A673 (cell line): ENCODE measurements at places on chromosomes 16 and 17.

GRCh38 chr16:56742030-56742984 is 12.4 kb downstream of the NUP93 start:
- DNase-seq, result peak; percentile 28

GRCh38 chr16:56793492-56793891 is 63.6 kb downstream of the NUP93 start:
- DNase-seq, result no peak

DNA sequence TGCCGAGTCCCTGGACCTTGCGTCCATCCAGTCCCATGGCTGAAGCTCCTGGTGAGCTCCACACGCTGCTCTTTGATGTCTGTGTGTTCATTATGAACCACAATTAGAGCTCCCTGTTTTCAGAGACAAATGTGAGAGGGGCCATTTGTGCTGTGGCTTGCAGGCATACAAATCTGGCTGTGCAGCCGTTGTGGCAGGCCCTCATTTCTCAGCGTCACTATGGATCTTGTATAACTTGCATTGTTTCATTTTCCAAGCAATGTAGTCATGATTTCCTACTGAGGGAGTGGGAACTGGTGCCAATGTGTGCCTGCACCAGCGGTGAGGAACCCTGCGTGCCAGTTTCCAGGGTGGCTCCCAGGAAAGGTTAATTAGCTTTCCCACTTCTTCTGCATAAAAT is 542.6 kb downstream of the TMEM114 start:
- DNase-seq, result no peak

GRCh38 chr17:48238933-48239602 is 131.5 kb downstream of the SNX11 start:
- peak; percentile 71 for DNase-seq

GRCh38 chr17:30450125-30451027 is 26.8 kb upstream of the GOSR1 start:
- DNase-seq, result no peak

GRCh38 chr16:11232852-11233726 is 22.9 kb downstream of the SOCS1 start:
- DNase-seq, result no peak

GRCh38 chr16:75323198-75323597 is 71.8 kb upstream of the BCAR1 start:
- no peak for DNase-seq

DNA sequence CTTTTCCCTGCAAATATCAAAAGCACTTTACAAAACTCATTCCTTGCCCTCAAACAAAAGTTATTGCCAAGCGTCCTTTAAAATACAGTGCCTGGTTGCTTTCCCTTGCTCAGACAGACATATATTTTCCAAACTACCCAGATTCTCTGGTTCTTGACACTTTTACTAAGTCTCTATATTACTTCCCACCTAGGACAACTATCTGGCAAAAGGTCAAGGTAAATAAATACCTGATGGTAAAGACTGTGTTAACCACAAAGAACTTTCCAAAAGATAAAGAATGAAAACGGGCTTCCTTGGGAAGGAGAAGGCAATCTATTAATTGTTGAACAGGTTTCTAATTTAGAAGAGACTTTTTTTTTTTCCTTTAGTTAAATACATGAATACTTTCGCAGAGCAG is 1.9 kb downstream of the HS3ST3A1 start:
- DNase-seq, result no peak

DNA sequence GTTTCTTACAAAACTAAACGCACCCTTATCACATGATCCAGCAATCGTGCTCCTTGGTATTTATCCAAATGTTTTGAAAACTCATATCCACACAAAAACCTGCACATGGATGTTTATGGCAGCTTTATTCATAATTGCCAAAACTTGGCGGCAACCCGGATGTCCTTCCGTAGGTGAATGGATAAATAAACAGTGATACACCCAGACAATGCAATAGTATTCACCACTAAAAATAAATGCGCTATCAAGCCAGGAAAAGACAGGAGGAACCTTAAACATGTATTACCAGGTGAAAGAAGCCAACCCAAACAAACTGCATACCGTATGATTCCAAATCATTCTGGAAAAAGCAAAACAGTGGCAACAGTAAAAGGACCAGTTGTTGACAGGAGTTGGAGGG is 10.0 kb downstream of the SPATA32 start:
- no peak for DNase-seq

- DNase-seq, result no peak
These were observed 25.7 kb downstream of the SLFN12 start for GRCh38 chr17:35406568-35406967.

- DNase-seq, result no peak
These were observed 8.7 kb downstream of the VASN start for GRCh38 chr16:4380119-4381063.

DNA sequence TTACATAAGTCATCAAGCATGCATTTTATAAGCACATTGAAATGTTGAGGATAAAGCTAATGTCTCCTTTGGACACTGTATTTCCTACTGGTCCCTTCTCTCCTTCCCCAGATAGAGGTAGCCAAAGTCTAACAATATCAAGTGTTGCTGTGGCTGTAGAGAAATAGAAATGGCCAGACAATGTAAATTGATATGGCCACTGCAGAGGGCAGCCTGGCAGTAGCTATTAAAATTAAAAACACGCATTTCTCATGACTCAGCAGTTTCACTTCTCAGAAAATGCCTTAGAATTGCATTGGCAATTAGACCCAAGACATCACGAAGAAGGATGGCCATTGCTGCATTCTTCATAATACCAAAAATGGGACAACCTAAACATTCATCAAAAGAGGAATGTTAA is 46.8 kb upstream of the MRTFB start:
- DNase-seq, result no peak

DNA sequence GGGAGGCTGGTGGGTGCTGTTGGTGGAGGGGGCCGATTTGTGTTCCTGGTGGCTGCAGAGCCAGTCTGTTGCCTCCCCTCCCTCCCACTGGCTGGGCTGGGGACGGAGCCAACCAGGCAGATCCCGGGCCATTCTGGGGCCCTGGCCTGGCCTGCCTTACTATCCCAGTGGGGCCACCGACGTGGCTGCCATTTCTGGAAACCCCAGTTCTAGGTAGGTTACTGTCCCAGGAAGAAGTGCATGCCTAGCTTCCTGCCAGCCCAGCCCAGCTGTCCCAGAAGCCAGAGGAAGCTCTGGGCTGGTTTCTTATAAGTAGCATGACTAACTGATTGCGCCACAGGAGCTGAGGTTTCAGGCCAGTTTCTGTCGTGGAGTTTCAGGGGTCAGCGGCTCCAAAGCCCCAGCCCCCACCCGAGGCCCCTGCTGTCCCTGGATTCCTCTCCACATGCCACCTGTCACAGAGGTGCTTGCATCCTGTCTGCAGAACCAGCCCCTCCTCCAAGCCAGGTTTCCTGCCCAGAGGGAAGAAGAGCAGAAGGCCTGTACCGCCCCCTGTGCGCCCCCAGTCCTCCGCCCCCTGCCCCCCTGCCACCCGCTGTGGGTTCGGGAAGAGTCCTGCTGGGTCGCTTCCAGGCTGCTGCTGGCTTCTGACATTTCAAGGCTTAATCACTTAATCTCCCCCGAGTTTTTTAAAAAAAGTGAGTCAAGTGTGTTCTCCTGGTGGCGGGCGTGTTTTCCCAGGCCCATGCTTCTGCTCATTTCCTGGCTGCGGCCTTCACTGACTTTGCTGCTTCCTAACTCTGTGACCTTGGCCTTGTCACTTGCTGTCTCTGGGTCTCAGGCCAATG is 13.2 kb downstream of the IL4R start:
- peak; percentile 98 for DNase-seq

DNA sequence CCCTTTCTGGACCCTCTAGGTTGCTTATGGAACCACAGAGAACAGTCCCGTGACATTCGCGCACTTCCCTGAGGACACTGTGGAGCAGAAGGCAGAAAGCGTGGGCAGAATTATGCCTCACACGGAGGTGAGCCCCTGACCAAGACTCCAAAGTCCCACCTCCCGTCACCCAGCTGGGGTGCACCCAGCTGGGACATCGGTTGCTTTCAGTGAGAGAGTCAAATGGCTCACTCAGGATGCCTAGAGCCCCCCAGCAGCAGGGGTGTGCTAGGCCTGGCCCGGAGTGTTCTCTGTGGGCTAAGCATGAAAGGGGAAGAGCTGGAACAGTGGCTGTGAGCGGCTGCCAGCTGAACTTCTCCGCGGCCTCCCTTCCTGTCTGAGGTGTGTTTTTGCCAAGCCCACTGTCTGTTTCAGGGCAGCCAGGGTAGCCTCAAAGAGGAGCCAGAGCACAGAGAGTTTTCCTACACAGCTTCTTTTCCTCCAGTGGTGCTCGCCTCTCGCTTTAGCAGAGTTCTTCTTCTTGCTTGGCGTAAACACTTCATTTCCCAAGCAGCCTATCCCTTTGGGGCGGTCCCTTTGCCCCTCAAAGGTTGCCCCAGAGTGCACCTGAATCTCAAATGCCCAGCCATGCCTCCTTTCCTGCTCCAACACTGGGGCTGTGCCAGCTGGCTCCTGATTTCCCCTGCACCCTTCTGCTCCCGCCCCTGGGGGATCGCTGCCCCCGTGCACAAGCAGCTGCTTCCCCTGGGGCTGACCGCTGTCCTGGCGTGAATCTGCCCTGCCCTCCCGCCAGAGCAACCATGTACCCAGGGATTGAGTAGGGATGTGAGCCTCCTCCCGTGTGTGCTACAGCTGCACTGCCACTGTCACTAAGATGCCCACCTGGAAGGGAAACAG is 2.6 kb upstream of the CHAD start:
- DNase-seq, result no peak

GRCh38 chr17:10226930-10227695 is 28.7 kb upstream of the GAS7 start:
- DNase-seq, result peak; percentile 44

DNA sequence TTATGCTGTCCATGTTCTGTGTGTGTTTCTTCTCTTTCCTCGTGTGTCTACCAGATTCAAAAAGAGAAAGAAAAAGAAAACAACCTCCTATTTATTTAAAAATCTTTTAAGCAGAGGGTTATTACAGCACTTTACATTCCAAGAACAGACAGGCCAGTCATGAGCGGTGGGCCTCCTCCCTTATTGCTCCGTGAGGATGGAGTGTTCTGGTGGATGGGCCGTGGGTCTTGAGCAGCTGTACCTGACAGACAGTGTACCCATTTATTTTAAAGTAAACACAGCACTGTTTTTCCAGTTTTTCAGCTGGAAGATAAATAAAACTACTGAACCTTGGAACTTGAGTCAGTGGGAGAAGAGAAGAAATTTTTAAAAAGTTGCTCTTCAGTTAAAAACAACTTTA is 52.4 kb downstream of the WWP2 start:
- DNase-seq, result no peak

DNA sequence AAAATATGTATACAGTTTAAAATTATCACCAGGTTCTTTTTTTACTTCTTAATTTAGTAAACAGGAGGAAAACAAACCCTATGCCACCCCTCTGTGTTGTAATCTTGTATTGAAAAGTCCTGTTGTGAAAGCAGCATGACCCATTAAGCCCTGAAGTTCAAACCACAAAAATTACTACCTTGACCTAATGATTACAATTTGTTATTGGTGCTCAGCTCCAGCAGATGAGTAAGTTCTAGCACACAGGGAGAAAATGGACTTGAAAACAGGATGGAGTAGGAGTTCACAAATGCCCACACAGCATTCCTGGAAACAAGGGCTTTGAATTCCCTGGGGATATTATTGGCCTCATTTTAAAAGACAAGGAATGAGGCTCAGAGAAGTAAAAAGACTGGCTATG is 505.8 kb upstream of the ERCC4 start:
- DNase-seq, result no peak

- DNase-seq, result no peak
These were observed 104.7 kb upstream of the CHMP6 start for GRCh38 chr17:80886641-80887573.

GRCh38 chr16:70800311-70800710 is 647 bp downstream of the VAC14 start:
- no peak for DNase-seq

- no peak for DNase-seq
These were observed 14.1 kb downstream of the ACE start for GRCh38 chr17:63490858-63491400.
